Left cardiac atrium (tissue), 4 donors: ENCODE measurements at places on chromosomes 6 and 20. TPM values are rescaled to one million over a fixed set of nuclear protein-coding genes. Genes with fewer than 3 reads are reported as not detected.

The ECT2L gene
- 0.62 TPM for total RNA-seq

The DZANK1 gene
- 1.1 TPM for total RNA-seq

GRCh38 chr6:56347526-56347925, 100.1 kb upstream of the COL21A1 start:
- no peak for DNase-seq

DNA sequence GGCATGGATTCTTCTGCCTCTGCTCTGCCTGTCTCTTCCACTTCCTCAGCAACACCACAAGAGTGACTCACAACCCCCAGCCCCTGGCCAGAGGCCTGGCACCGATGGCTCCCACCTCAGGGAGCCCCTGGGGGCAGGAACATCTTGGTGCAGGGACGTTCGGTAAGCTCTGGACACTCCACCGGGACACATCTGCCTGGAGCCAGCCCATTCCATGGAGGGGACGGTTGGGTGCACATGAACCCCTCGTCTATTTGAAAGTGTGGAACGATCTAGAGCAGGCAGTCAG, 246.5 kb downstream of the ERMARD start:
- no peak for DNase-seq

DNA sequence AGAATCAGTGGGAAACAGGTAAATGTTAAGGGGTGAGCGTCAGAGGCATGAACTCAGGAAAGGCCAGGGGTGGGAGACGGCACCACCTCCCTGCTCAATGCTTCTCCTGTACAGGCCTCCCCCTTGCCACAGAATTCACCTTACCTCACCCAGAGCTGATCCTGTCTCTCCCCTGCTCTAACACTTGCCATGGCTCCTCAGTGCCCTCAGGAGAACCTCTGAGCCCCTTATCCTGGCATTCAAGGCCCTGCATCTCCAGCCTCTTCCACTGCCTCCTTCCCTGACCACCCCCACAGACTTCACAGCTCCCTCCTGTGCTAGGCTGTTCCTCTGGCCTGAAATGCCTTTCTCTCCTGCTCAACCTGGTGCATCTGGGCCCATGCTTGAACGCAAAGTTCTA, 33.9 kb downstream of the BPIFB1 start:
- no peak for DNase-seq
